ENCODE measurements at places on chromosomes 3 and 15.

- DNase-seq: peak; percentile 69
Measured at GRCh38 chr3:152474585-152474984, 205.9 kb downstream of the MBNL1 start.

DNA sequence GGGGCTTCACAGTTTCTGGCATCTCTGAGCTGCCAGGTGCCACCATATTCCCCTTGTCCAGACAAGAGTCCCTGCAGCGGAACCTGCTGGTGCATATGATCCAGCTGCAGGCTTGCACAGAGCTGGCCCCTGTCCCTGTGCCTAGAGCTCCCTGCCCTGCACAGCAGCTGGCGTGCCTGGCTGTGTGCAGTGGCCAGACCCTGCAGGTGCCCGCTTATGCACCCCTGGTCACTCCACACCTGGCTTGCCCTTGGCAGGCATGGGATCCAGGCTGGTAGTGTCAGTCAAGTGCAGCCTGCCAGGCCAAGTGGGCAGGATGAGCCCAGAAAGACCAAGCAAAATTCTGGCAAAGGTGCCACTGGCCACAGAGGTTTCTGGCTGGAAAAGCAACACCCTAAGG lies 88.6 kb upstream of the TTBK2 start:
- DNase-seq: no peak

DNA sequence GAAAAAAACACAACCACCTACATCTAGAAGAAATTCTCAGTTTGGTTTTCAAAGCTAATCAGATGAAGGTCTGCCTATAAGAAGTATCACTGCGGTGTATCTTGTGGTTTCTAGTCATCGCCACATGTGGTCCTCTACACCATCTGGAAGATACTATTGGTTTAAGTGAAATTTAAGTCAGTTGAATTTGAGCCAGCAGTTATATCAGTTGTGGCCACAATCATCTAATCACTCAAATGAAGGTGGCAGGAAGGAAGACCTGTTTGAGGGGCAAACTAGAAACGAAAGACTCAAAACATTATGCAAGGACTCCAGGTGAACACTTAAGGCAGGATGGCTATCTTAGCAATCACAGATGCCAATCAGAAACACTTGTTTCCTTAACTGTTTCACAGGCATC lies 48.7 kb downstream of the ETV5 start:
- peak; percentile 59 for DNase-seq

DNA sequence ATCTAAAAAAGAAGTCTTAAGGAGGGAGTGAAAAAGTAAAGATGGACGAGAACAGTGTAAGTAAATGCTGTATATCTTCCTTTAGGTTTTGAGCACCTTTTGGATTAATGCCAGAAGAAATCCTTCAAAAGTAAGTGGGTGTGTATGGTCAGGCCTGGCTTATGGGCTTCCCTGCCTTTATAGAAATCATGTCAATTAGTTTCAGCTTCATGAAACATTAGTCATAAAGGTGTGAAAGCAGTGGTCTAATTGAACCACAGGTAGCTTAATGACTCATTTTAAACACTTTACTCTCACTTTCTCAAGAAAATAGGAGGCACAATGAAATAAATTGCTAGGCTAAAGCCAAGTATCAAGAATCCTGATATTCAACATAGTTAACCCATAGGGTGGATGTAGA lies 467.4 kb upstream of the DPPA4 start:
- DNase-seq: no peak

- DNase-seq: peak; percentile 41
Measured at GRCh38 chr3:100400419-100400779, 490 bp downstream of the TOMM70 start.

DNA sequence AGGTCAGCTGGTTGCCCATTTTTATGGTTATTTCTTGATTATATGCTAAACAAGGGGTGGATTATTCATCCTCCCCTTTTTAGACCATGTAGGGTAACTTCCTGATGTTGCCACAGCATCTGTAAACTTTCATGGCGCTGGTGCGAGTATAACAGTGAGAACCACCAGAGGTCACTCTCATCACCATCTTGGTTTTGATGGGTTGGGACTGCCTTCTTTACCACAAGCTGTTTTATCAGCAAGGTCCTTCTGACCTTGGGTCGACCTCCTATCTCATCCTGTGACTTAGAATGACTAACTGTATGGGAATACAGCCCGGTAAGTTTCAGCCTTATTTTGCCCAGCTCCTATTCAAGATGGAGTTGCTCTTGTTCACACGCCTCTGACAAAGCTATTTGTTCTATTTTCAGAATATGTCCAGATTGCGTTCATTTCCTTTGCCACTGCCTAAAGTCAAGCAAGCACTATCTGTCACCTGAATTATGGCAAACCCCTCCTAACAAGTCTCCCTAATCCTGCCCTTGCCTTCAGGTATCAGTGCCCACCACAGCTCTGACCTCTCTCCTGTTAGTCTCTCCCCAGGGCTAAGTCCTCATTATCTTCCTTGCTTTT lies 308.5 kb downstream of the ROBO2 start:
- DNase-seq: peak; percentile 35

DNA sequence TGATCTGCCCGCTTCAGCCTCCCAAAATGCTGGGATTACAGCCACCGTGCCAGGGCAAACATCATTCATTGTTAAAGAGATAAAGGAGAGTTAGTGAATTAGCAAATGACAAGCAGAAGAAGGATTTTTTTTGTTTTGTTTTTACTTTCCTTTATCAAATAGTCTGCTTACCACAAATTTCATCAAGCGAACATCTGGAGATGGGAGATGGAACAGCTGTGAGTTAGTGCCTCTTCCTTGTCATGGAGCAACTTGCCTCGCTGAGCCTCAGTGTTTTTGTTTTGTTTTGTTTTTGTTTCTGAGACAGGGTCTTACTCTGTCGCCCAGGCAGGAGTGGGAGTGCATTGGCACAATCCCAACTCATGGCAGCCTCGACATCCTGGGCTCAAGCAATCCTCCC lies 15.9 kb downstream of the ZNF860 start:
- DNase-seq: no peak
